Esophagus squamous epithelium (tissue), 5 donors: ENCODE measurements at places on chromosomes 11 and 22.

DNA sequence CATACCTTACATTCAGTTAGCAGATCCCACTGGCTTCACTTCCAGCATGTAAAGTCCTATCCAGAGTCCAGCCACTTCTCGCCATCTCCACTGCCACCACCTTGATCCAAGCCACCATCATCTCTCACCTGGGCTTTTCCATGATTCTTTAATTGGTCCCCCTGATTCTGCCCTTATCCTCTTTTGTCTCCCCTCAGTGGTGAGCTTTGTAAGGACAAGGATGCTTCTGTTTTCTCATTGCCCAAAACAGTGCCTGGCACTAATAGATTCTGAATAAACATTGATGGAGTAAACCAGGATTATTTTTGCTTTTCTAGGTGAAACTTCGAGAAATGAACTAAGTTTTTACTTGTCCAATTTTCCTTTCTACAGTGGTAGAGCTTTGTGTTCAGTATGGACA lies 4.4 kb downstream of the POLA2 start:
- no peak for DNase-seq

DNA sequence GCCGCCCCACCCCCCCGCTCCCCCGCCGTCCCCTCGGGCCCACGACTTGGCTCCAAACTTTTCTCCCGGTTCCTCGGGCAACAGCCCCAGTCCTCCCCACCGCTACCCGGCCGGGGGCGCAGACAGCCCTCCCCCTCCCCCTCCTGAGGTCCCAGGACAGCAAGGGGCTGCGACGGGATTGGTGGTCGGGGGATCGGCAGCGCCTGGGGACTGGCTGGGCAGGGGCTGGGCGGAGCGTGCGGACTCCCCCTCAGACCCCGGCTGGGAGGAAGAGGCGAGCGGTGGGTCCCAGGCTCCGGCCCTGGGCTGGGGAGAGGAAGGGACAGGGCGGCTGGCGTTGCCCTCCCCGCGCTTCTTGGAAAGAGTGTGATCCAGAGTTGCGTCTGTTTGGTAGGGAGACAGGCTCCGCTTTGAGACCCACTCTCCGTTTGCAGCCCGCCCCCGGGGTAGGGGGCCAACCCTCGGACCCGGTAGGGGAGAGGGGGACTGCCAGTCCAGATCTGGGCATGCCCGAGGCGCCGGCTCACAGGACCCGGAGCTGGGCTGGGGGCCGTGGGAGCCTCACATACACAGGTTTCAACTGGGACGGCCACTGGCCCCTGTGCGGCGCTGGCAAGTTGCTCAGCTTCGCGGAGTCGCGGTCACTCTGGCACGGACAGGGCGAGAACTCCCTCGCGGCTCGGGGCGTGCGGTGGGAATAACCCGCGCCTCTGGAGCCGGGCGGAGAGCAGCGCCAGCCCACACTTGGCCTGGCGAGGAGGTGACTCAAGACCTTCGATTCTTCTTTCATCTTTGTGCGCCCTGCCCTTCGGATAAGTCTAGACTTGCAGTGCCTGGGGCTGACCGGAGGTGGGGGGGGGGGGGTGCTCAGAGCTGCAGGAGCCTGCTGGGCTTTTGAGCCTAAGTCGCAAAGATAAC lies 999 bp downstream of the TSKU start:
- no peak for DNase-seq

DNA sequence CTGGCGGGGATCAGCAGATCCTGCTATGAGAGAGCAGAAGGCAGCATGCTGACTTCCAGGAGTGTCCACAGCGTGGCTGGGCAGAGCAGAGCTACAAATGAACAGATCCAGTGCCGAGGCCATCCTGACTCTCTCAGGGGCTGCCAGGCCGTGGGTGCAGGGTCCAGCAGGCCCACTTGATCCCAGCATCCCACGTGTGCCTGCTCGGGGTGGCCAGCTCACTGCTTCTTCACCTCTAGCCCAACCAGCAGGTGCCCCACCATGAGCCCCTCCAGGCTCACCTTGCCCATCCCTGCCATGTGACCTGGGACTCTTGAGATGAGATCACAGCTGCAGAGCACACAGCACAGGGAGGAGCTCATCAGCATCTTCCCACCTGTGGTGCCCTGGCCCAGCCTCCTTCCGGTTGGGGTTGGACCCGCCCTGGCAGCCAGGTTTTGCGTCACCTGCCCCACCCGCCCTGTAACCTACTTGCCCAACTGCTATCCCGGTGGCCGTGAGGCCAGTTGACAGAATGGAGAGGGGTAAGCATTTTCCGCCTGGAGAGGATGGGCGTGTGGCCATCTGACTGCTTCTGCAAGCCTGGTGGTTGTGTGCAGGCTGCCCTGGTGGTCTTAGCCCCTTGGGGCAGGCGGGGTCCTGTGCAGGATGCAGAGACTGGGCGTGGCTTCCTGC lies 11.0 kb downstream of the TANGO2 start:
- no peak for DNase-seq

DNA sequence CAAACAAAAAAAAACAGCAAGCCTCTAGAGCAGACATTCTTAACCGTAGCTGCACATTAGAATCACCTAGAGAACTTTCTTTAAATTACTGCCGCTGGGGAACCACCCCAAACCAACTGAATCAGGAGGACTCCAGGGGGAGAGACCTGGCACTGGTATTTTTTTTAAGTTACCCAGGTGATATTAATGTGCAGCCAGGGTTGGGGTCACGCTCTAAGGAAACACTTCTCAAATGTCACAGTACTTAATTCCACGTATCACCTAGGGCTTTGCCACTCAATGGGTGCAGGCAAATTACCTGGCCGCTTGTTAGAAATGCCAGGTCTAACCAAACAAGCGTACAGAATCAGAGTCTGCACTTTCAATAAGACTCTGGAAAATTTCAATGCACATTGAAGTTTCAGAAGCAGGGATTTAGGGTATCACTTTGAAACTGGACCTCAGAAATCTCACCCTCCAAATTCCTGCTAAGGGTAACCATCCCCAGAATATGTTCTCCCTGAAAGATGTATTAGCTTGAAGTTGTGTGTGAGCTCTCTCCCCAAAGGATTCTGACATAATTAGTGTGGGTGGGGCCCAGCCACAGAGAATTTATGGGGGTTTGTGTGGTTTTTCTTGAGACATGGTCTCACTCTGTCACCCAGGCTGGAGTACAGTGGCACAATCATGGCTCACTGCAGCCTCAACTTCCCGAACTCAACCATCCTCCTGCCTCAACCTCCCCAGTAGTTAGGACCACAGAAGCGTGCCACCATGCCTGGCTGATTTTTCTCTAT lies 12.7 kb upstream of the ISX start:
- DNase-seq: no peak

DNA sequence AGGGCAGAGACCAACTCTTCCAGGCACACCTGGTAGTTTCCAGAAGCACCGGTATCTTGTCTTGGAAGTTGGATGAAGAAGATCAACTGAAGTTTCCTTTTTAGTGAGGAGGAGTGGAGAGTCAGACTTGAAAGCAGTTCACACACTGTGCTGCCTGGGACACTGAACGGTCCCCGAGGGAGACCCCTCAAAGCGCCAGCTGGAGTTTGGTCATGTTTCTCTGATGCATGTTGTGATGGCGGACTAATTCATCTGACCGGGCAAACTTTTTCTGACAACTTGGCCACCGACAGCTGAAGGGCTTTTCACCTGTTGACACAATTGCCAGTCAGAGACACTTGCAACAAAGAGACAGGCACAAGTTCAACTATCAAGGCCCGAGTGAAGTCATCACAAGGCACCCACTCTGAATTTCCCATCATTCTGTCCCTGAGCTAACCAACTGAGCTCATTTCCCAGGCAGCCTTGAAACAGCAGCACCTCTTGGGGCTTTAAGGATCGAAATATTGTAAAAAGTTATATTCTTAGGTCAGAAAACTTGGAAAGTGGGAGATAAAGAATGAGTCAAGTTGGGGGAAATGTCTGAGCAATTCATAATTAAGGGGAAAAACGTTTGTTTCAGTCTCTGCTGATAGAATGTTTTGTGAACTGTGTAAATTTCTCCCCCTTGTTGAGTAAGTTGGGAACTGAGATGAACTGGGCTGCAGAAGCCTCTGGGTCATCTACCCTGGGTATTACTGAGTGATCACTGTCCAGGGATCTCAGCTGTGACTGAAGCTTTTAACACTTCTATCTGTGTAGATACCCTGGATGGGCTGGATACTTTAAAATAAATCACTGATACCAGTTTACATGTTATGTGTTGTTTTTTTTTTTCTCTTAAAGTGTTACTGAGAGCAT lies 46.2 kb downstream of the WT1 start:
- no peak for DNase-seq

DNA sequence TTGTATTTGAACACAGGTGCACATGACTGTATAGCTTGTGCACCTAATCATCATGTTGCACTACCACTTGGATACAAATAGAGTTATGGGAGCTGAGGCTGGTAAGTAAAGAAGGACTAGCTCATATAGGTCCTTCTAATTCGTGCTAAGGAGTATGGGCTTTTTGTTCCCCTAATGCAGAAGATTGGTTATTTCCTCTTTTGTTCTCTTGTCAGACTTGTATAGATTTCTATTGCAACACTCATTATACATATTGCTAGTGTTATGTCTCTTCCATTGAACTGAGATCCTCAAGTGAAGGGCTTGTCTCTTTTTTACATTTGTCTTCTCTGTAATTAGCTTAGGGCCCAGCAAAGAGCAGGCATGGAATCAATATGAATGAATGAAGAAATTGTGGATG lies 54.1 kb upstream of the ARHGAP20 start:
- DNase-seq: no peak

- no peak for DNase-seq
Measured at GRCh38 chr22:46106279-46107022, 43.9 kb upstream of the PPARA start.

DNA sequence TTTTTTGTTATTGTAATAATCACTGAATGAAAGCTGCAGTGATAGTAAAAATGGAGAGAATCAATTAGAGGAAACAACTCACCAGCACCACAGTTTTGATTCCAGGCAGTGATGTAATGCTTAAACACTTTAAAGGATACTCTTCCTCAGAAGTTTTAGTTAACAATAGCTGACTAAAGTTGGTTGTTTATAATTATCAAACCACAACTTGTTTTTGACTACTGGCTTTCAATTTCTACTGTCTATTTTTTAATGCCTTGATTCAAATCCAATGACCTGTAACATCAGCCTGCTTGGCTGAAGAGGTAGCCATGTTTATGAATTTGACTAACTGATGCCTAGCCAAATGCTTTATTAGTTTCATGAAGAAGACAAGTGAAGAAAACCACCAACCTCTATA lies 18.2 kb upstream of the CASP12 start:
- no peak for DNase-seq

GRCh38 chr11:95608093-95608492 lies 181.5 kb downstream of the FAM76B start:
- no peak for DNase-seq

- DNase-seq: no peak
Measured at GRCh38 chr22:30868663-30869385, 99.8 kb downstream of the MORC2 start.

- DNase-seq: no peak
Measured at GRCh38 chr11:22920939-22921565, 60.8 kb upstream of the CCDC179 start.

DNA sequence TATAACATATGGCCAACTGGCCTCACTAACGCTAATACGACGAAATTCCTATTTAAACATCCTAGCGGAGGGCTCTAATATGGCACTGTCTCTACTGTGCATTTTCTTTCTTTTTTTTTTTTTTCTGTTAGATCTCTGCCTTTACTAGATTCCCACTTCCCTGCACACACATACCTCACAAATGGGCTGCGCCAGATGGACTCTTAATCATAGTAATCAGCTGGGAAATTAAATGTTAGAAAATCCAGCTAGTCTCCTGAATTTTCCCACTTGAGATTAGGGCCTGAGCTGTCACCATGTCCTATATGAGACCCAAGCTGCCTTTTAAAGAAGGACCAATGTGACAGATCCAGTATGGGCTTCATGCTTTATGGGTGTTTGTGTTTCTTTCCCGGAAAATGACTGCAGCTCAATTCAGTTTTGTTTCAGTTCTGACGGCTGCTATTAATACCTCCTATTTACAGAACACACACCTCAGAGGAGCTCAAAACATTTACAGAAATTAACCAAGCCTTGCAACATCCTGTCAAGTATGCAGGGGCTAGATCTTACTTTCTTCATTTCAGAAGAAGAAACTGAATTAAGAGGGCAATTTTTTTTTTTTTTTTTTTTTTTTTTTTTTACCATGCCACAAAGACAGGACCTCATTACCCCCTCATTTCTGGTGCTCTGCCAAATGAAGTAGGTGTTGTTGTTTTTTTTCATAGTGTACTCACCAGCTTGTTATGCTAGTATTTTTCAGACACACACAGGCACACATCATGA lies 49.8 kb upstream of the BLID start:
- DNase-seq: no peak

GRCh38 chr11:17905477-17905876 lies 107.4 kb downstream of the SERGEF start:
- no peak for DNase-seq

DNA sequence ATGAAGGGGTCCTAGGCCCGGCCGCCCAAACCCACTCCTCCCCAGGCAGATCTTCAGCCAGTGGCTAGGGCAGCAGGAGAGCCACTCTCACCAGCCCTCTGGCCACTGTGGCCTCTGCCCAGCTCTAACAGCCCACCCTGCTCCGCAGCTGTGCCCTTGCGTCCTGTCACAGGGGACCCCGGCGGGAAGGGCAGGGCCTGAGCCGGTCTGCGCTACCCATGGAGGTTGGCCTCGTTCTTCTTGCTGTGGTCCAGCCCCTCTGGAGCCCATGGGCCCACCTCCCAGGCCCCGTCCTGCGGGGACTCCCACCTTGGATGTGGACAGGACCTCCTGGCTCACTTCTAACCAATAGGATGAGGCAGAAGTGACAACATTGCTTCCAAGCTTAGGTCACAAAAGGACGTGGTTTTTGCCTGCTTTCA lies 38.3 kb upstream of the TH start:
- no peak for DNase-seq

DNA sequence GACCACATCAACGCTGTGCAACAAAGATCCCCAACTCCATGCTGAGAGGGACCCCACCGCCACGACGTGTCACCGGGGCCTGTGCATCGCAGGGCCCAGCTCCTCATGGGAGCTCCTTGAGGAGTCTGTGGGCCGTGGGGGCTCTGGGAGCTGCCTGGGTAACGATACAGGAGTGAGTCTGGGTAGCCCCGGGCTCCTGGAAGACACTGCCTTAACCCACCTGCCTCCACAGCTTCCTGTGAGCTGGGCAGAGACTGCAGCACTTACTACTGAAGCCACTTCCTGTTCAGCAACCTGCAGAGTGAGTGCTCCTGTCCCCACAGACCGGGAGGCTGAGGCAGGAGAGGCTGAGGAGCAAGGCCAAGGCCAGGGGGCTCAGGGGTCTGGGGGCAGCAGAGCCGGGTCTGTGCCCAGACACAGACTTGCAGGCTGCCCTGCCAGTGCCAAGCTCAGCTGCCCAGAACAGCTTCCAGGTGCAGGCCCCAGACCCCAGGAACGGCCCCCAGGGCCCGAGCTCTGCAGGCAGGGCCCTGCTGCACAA lies 226.7 kb downstream of the BRD1 start:
- DNase-seq: no peak

GRCh38 chr11:41379084-41379483 lies 80.4 kb downstream of the LRRC4C start:
- no peak for DNase-seq
